ENCODE measurements at places on chromosomes 4 and X.

DNA sequence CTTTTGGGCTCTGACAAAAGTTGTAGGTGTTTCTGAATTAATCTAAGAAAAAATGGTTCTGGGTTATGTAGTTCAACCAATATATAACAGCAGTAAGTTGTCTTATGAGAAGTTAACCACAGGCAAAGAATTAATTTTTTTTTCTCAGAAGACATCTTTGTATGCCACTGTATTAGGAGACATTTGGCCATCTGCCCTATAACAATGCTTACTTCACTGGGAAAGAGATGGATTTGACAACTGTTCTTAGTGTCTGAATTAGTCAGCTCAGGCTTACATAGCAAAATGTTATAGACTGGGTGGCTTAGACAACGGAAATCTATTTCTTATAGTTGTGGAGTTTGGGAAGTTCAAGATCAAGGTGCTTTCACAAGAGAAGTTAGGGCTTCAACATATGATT is 508.1 kb downstream of the STIM2 start:
- no peak for DNase-seq

- DNase-seq = no peak
Measured at GRCh38 chr4:120844528-120844921, 78.0 kb downstream of the PRDM5 start.

GRCh38 chr4:187612301-187612700 is 383.3 kb upstream of the ZFP42 start:
- DNase-seq = no peak

DNA sequence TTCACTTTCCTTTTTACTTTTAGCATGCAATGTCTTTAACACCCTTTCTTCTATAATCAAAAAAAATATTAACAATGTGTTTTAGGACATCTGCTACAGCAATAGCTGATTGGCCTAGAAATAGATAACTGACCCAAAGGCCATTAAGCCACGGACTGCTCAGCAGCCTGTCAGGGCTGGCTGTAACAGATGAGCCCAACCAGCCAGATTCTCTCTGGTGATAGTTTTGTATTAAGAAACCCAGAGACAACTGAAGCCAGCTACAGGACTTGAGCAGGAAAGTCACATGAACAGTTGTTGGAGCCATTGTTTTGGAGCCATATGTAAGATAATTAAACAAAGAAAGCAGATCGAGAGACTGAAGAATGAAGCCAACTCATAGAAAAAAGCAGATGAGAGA is 80.3 kb downstream of the DDIT4L start:
- DNase-seq = no peak

GRCh38 chr4:26183017-26183416 is 137.8 kb upstream of the RBPJ start:
- no peak for DNase-seq

DNA sequence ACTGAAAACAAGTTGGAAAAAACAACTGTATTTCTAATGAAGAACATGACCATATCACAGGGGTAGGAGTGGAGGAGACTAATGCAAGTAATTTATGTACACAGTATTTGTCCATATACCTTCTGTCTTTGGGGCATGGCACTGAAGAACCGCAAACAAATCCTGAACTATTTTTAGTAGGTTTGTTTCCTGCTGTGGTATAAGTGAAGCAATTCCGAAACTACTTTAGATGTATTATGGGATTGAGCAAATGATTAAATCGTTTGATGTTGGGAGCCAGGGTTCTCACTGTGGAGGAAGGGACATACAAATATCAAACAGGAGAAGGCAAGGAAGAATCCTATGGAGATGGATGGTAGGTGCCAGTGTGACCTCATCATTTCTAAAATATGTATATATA is 18.9 kb upstream of the SH3KBP1 start:
- no peak for DNase-seq

DNA sequence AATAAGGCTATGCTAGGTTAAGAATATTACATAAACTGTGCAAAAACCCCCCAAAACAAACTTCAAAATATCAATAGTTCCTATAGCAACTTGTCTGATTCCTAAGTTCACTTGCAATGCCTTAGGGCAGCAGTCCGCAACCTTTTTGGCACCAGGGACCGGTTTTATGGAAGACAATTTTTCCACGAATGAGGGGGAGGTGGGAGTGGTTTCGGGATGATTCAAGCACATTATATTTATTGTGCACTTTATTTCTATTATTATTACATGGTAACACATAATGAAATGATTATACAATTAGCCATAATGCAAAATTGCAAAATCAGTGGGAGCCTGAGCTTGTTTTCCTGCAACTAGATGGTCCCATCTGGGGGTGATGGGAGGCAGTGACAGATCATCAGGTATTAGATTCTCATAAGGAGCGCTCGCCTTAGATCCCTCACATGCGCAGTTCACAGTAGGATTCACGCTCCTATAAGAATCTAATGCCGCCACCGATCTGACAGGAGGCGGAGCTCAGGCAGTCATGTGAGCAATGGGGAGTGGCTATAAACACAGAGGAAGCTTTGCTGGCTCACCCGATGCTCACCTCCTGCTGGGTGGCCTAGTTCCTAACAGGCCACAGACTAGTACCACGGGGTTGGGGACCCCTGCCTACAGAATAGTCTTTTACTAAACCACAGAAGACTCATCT is 39.7 kb downstream of the ACOX3 start:
- DNase-seq = no peak

- DNase-seq = no peak
Measured at GRCh38 chr4:85701861-85702321, 226.9 kb downstream of the ARHGAP24 start.

- DNase-seq = no peak
Measured at GRCh38 chrX:153885208-153885787, 675 bp downstream of the L1CAM start.

DNA sequence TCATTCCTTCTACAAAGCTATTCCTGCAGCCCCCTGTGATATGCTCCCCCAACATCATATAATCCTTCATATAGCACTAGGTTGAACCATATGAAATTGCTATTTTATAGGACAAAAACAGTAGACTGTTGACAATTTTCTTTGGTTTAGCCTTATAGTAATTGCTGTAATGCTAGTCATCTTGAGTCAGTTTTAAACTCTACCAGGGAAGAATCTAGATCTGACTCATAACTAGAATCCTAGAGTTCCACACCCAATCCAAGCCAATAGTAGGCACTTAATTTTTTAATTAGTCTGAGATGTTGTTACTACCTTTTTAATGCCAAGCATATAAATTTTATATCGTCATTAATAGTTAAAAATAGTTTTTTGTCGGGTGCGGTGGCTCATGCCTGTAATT is 136.8 kb downstream of the CHRNA9 start:
- no peak for DNase-seq

- peak; percentile 62 for DNase-seq
Measured at GRCh38 chrX:139932073-139932900, 566 bp downstream of the ATP11C start.

- no peak for DNase-seq
Measured at GRCh38 chr4:58111818-58112217, 1001.6 kb upstream of the IGFBP7 start.

GRCh38 chr4:102400898-102401297 is 55.6 kb upstream of the SLC39A8 start:
- no peak for DNase-seq

- no peak for DNase-seq
Measured at GRCh38 chrX:108165383-108166111, 74.0 kb downstream of the ATG4A start.

- DNase-seq = no peak
Measured at GRCh38 chrX:16633754-16634153, 16.2 kb upstream of the S100G start.

DNA sequence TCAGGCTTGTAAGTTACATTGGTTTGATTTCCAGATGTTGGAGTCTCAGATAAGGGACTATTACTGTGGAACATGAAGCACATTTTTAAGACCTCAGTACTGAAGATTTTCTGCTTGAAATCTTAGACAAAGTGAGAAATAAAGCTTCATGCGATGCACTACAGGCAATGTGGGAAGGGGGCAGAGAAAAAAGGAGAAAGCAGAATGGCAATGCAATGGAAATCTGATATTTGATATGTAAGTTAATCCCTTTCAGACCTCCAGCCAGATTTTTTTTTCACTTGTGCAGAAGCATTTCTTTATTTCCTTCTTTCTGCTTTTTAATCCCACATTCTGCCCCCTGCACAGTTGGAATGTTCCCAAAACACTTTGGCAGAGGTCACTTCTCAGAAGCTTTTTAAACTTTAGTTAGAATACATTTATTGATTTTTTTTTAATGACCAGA is 174.3 kb downstream of the ADGRL3 start:
- no peak for DNase-seq
